ENCODE measurements at places on chromosomes 3 and 15.

DNA sequence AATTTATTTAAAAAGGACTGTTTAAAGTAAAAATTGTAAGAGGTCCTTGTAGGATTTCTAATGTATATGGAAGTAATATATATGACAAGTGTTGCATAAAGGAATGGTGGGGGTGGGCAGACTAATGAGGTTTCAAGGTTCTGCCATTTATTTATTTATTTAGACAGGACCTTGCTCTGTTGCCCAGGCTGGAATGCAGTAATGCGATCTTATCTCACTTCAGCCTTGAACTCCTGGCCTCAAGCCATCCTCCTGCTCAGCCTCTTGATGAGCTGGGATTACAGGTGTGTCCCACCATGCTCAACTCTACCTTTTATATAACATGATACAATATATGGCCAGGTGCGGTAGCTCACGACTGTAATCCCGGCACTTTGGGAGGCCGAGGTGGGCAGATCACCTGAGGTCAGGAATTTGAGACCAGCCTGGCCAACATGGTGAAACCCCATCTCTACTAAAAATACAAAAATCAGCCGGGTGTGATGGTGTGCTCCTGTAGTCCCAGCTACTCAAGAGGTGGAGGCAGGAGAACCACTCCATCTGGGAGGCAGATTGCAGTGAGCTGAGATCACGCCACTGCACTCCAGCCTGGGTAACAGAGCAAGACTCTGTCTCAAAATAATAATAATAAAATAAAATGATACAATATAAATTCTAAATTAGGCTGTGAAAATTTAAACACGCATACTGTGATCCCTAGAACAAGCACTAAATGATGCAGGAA lies 33.8 kb upstream of the IGF2BP2 start:
- no peak for DNase-seq

DNA sequence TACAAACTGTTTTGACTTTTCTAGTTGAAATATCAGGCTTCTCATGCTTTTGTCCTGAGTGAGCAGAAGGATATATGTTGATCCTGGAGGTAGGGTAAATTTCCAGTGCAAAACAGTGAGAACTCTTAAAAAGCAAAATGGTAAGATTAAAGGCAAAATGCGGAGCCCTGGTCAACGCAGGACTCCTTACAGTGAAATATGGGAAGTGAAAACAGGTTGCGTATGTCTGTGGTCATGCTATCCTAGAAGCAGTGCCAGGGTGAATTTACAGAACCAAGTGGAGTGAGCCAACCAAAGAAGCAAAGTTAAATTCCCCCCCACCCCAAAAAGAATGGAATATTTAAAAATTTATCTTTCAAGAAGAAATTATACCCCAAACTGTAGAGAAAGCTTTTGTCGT lies 256.4 kb downstream of the NR2F2 start:
- DNase-seq, result no peak

- no peak for DNase-seq
Measured at GRCh38 chr15:90571063-90571541, 41.4 kb downstream of the CRTC3 start.

GRCh38 chr3:32438596-32439344 lies 47.1 kb downstream of the CMTM7 start:
- no peak for DNase-seq

GRCh38 chr3:61986473-61986872 lies 386.9 kb downstream of the FEZF2 start:
- no peak for DNase-seq

- DNase-seq, result no peak
Measured at GRCh38 chr3:192864941-192865340, 52.7 kb downstream of the MB21D2 start.

GRCh38 chr3:24741506-24741905 lies 246.9 kb upstream of the THRB start:
- DNase-seq, result no peak
